CD4-positive, alpha-beta T cell treated with Interleukin-17A for 1 hour (primary cell): ENCODE measurements at places on chromosomes 16 and 17.

GRCh38 chr16:84806256-84806889 is 13.4 kb upstream of the CRISPLD2 start:
- peak; percentile 17 for DNase-seq

DNA sequence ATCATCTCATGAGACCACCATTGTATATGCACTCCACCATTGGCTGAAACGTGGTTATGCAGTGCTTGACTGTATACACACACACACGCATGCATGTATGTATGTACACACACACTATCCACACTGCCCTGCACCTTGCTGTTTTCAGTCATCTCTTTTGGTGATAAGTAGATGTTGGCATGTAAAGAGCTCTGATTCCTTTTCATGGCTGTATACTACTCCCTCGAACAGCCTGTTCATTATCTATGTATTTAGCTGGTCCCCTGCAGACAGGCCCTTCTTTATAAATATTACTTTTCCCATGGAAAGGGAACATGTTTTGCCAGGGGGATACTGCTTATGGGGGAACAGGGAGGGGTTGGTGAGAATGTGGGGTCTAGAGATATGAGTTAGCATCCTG is 349.4 kb downstream of the FOXL1 start:
- DNase-seq: no peak

- DNase-seq: no peak
These were observed 52.6 kb downstream of the PIGL start for GRCh38 chr17:16269658-16270057.

GRCh38 chr16:528111-529011 is 849 bp downstream of the CAPN15 start:
- peak; percentile 34 for DNase-seq

- no peak for DNase-seq
These were observed 3.0 kb upstream of the SLC6A4 start for GRCh38 chr17:30238387-30239088.

DNA sequence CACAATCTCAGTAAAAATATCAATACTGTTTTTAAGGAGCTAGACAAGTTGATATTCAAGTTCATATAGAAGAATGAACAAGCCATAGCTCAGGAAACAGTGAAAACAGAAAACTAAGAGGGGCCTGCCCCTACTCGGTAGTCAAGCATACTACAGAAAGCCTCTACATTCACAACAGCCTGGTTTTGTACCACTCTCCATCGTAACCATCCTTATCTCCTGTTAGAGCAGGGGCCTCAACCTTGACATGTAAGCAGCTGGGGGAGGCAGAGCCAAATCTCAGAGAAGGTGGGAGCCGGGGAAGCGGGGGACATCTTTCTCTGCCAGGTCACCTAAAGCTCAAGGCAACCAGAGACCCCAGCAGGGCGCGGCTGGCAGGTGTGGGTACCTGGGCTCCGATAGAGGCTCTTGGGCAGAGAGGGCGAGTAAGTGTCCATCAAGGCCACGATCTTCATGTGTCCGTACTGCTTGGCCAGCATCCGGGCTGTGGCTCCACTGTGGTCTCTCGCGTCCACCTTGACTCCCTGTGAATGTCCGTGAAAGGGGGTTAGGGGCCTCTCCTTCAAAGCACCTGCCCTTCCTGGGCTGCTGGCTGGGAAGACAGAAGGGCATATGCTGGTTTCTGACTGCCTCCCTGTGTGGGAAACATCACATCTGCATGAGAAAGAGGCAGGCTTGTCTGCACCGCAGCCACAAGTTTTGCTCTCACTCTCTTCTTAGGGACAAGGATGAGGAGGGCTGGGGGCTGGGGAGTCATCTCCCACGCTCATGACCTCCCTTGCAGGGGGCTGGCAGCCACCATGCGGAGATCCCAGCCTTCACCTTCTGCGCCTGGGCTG is 20.2 kb downstream of the ANKS3 start:
- no peak for DNase-seq

DNA sequence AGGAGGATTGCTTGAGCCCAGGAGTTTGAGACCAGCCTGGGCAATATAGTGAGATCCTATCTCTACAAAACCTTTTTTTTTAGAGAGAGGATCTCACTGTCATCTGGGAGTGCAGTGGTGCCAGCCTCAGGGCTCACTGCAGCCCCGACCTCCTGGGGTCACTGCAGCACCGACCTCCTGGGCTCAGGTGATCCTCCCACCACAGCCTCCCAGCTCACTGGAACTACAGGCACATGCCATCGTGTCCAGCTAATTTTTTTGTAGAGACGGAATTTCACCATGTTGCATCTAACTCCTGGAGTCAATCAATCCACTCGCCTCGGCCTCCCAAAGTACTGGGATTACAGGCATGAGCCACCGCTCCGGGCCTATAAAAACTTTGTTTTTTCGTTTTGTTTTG is 15.4 kb downstream of the MAPK8IP3 start:
- no peak for DNase-seq
